ENCODE measurements at places on chromosomes 13 and 19. TPM values are rescaled to one million over a fixed set of nuclear protein-coding genes. Genes with fewer than 3 reads are reported as not detected.

DNA sequence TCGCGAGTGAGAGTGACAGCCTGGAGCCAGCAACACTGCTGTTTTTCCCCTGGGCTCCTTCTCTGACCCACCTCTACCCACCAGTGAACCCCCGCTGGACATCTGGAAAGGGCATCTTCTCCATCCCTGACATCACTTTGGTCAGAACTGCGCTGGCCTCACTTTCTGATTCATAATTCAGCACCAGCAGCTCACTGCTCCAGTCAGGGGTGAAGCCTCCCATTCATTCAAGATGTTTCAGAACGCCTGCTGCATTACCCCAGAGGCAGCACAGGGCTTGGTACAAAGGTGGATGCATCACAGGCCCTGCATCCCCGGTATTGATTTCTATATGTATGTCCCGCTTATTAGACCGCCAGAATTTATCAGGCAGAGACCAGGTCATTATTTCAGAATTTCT is 182.8 kb upstream of the TSHZ3 start:
- no peak for DNase-seq

DNA sequence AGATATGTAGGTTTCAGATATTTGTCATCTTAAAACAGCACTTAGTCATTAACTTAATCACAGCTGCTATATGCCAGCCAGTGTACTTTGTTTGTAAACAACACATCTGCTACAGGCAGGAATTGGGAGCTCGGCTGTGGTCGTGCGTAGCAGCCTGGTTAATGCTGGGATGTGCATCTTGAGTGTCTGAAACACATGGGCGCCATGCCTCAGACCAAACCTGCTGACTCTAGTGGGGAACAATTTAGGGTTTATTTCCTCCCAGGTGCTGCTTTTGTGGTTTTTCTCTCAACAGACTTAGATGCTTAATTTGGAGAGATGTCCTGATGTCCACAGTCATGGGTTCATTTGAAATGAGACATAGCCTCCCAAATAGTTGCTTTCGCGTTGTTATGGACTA is 238.5 kb upstream of the TMTC4 start:
- no peak for DNase-seq

- DNase-seq: no peak
Measured at GRCh38 chr13:53778937-53779336, 750.3 kb downstream of the OLFM4 start.

DNA sequence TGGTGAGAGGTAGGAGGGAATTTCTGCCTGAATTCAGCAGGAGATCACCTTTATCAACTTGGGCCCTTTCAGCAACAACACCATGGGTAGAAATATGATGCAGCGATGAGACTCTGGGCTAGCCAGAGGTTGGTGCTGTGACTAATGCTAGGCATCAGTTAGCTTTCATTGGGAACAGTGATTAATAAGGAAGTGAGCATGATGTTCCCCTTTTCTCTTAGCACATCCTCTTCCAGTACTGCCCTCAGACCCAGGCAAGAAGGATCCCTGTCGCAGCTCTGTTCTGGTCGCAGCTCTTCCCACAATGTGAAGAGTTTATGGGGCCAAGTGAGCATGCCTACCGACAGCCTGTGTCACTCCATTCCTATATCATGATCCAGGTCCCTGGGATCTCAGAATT is 100.5 kb downstream of the FLT1 start:
- DNase-seq: no peak

DNA sequence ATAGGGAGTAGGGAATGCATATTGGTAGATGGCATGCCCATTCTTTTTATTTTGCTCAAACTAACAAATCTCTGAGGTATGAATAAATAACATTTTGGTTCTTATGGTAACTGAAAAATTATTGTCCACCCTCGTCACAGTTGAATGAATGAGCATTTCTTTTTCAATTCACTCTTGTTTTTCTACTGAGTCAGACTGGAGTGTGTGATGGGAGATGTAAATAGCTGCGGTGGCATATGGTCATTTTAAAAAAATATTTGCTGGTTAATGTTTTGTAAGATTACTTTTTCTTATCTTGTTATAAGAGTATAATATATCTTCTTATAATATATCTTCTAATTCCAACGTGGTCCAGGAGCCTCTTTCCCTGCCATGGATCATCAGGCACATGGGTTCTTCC is 586.5 kb downstream of the SLITRK5 start:
- DNase-seq: no peak

GRCh38 chr13:73658639-73659038 is 475.6 kb downstream of the KLF12 start:
- DNase-seq: no peak

DNA sequence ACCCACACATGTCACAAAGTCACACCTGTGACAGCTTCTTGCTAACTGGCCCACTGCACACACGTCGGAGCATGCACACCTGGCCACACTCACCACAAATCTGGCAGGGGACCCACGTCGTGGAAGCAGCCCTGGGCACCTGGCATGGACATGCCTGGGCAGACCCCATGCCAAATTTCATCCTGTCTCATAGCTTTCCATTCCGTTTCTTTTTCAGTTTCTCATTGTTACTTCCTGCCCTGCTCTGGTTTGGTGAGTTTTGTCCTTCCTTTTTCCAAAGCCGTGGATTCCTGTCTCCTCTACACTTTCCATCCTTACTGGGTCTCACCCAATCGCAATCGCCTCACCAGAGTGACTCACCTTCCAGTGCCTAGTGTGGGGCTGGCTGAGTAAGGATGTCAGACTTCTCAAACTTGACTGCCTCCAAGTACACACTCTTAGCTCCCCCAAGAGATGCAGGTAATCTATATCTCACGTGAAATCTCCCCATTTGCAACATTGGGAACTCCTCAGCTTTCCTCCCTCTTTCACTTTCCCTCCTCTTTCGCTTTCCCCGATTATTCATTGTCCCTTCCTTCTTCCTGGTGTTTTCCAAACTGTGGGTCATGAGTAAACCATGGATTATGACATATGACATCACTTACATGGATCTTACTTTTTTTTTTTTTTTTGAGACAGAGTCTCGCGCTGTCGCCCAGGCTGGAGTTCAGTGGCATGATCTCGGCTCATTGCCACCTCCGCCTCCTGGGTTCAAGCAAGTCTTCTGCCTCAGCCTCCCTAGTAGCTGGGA is 1.6 kb upstream of the BBC3 start:
- no peak for DNase-seq

DNA sequence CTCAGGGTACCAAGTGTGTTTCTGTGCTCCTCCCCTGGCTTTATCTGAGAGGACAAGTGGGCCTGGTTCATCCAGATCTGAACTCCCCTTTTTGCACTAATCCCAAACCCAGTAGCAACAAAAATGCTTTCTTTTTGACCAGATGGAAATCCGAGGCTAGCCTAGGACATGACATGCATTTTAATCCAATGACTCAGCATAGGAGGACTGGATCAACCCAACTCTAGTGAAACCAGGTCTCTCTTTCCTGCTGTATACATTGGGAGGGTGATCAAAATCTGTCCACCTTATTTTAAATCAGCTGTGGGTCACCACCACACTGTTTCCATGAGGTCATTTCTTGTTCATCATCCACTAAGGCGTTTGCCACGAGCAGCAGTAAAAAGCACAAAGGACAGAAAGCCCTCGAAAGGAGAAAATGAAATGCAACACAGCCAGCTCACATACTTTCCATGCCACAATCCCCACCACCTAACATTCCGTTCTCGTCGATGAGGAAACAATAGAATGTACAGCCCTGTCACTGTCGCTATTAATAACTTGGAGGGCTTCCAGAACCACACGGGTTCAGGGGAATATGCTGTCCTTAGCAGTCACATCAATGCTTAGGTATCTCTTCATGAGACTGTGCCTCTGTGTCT is 543.0 kb downstream of the IRS2 start:
- no peak for DNase-seq

GRCh38 chr13:98273824-98274742 is 97.0 kb upstream of the RNF113B start:
- DNase-seq: no peak

DNA sequence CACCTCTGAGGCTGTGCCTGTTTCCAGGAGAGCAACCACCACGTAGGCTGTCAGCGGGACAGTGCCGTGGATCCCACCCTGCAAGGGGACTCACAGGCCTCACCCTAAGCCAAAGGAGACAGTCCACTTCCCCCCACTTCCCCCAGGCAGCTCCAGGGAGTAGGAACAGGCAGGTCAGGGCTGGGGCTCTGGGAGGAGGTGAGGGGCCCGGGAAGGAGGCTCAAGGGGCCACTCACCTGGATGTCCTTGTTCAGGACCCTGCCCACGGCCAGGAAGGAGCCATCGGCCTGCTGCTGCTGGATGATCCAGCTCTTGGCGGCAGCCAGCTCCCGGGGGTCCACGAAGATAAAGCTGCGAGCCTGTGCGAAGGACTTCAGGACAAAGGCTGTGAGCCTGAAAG is 25.6 kb downstream of the F2RL3 start:
- no peak for DNase-seq

GRCh38 chr19:15161028-15161984 is 39.5 kb downstream of the NOTCH3 start:
- DNase-seq: no peak

DNA sequence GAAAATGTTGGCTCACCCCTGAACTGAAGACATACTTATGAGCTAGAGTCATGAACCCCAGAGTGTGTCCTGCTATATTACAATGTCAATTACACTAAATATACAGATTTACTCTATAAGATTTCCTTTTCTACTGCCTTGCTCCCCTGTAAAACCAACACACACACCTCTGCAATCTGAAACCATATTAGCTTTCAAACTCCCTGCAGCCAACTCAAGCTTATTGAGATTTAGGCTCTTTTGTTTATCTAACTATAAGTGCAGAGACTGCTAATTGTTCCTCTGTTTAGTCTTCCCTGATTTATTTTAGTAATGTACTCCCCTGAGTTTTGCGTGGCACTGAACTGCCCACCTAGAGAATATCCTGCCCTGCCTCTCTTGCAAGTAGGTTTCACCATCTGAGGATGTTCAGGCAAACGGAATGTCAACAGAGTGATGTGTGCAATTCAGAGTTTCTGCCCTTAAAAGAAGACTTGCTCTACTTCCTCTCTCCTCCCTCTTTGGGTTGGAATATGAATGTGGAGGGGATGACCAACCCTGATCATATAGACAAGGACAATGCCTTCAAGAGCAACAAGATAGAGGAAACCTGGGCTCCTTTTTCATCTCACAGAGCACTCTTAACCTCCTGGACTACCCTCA is 22.3 kb downstream of the FAM216B start:
- no peak for DNase-seq

- DNase-seq: no peak
Measured at GRCh38 chr13:48490241-48490640, 42.6 kb downstream of the RCBTB2 start.

- no peak for DNase-seq
Measured at GRCh38 chr13:95603887-95604555, 40.5 kb downstream of the DZIP1 start.

- DNase-seq: no peak
Measured at GRCh38 chr13:49367640-49368422, 76.0 kb downstream of the CAB39L start.

GRCh38 chr13:102580552-102581169 is 16.1 kb upstream of the TPP2 start:
- DNase-seq: no peak

GRCh38 chr13:99800951-99801350 is 170.6 kb downstream of the ZIC5 start:
- DNase-seq: no peak

DNA sequence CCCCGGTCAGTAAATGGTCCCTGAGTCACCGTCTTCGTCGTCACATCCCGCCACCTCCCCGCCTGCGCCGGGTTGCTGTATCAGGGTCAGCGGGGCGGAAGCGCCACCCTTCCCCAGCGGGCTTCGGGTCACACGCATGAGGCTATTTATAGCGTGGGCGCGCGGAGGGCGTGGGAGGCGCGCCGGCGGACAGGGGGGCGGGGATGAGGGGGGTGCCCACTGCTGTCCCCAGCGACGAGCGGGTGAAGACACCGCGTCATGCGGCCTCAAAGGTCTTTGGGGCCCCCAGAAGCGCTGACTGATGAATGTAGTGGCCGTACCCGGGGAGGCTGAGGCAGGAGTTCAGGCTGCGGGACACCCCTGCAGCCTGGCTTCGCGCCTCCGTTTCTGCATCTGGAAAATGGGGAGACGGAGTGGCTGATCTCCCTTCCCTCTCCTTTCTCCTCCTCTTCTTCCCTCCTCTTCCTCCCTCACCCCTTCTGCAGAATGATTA is 7.9 kb downstream of the UNC13A start:
- no peak for DNase-seq

DNA sequence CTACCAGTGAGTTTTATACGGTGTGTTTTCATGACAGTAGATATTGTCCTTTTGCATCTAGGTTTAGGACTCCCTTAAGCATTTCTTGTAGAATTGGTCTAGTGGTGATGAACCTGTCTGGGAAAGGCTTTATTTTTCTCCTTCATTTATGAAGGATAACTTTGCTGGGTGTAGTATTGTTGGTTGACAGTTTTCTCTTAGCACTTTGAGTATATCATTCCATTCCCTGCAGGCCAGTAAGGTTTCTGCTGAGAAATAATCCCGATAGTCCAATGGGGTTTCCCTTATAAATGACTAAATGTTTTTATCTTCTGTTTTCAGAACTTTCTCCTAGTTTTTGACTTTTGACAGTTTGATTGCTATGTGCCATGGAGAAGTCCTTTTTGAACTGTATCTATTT is 57.2 kb downstream of the DNAJC3 start:
- no peak for DNase-seq

DNA sequence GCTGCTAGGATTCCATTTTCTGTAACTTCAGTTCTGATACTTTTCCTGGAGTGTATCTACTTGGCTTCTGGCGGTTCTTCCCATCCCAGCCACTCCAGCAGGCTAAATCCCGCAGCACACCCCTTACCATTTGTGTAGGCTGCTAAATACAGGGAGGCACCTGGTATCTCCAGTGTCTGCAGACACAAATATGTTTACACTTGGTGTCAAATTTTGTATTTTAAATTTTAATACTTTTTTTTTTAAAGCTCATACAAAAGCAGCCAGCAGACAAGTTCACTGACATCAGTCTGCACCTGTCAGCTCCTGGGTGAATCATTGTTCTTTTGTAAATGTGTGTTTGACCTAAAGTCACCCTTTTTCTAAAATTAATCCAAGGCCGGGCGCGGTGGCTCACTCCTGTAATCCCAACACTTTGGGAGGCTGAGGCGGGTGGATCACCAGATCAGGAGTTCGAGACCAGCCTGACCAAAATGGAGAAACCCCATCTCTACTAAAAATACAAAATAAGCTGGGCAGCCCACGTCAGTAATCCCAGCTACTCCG is 3.4 kb upstream of the ZSCAN4 start:
- no peak for DNase-seq

GRCh38 chr13:102558029-102558428 is 38.8 kb upstream of the TPP2 start:
- DNase-seq: no peak

- no peak for DNase-seq
Measured at GRCh38 chr13:59303433-59303832, 860.3 kb downstream of the DIAPH3 start.

GRCh38 chr13:24292481-24292880 is 16.9 kb upstream of the C1QTNF9 start:
- no peak for DNase-seq

The MEF2B gene
- total RNA-seq: 4.4 TPM

The CEACAM3 gene
- total RNA-seq: not detected

The CGB5 gene
- total RNA-seq: not detected

The CCNE1 gene
- 16.5 TPM for total RNA-seq

The CGB1 gene
- total RNA-seq: not detected

The RAVER1 gene
- total RNA-seq: 53.4 TPM

The ZSCAN5B gene
- not detected for total RNA-seq

The ZNF98 gene
- not detected for total RNA-seq

The IQCN gene
- 10.9 TPM for total RNA-seq

The LHFPL6 gene
- 1.2 TPM for total RNA-seq

The APC2 gene
- 5.8 TPM for total RNA-seq

The DMWD gene
- total RNA-seq: 108 TPM

The CGB2 gene
- total RNA-seq: not detected

The TSEN34 gene
- total RNA-seq: 38.6 TPM

The ATP8A2 gene
- 0.49 TPM for total RNA-seq

The ZNF492 gene
- total RNA-seq: not detected

The ERFL gene
- total RNA-seq: 0.84 TPM
